RPMI7951 (cell line): ENCODE measurements at places on chromosomes 2 and 18. TPM values are rescaled to one million over a fixed set of nuclear protein-coding genes. Genes with fewer than 3 reads are reported as not detected.

- DNase-seq: no peak
These were observed 155.3 kb downstream of the BAZ2B start for GRCh38 chr2:159461076-159461475.

CFAP65 gene
- total RNA-seq: 0.10 and 0.12 TPM in 2 replicates

DNA sequence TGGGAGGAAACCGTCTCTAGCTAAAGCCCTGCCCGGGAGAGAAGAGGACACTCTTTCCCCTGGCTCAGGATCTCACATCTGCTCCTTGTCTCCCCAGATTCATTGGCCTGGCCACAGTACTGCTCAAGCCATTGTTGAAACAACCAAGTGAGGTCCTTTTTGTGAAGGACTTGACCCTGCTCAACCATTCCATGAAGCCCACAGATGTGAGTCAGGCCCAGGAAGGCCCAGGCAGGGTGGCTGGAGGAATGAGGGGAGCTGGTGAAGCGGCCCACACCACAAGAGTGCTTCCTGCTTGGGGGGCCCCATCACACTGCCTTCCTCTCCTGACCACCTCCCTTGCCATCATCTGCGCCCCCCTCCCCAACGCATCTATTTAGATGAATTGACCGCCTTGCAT, 5.1 kb downstream of the FER1L5 start:
- no peak for DNase-seq

- peak; percentile 81 for DNase-seq
These were observed 109.0 kb downstream of the SETBP1 start for GRCh38 chr18:44789710-44790109.

DNA sequence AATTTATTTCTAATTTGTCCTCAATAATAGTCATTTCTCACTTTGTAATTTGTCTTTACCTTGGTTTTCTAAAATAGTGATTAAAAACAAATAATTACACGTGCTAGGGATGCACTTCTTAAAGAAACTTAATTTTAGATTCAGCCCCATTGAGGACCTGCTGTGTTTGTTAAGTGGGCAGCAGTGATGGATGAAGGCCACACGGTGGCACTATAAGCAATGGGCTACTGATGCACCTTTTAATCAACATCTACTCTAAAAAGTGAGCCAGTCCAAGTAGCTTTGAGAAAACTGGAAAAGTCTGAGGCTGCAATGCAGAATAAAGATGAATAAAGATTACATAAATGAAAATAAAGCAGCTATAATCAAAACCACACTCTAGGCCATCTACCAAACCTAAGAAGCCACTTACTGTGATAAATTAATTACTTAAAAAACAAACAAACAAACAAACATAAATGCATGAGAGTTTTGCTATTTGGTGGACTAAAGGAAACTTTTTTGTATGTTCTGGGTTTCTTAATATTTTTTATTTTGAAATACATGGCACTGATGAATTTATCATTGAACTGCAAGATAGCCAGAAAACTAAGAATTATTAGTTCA, 89.3 kb downstream of the PDE11A start:
- peak; percentile 58 for DNase-seq

CERKL gene
- 0.12 TPM in 1 of 2 replicates, not detected in the other for total RNA-seq

GRCh38 chr2:217568289-217568971, 434.4 kb downstream of the TNS1 start:
- peak; percentile 55 for DNase-seq

DNA sequence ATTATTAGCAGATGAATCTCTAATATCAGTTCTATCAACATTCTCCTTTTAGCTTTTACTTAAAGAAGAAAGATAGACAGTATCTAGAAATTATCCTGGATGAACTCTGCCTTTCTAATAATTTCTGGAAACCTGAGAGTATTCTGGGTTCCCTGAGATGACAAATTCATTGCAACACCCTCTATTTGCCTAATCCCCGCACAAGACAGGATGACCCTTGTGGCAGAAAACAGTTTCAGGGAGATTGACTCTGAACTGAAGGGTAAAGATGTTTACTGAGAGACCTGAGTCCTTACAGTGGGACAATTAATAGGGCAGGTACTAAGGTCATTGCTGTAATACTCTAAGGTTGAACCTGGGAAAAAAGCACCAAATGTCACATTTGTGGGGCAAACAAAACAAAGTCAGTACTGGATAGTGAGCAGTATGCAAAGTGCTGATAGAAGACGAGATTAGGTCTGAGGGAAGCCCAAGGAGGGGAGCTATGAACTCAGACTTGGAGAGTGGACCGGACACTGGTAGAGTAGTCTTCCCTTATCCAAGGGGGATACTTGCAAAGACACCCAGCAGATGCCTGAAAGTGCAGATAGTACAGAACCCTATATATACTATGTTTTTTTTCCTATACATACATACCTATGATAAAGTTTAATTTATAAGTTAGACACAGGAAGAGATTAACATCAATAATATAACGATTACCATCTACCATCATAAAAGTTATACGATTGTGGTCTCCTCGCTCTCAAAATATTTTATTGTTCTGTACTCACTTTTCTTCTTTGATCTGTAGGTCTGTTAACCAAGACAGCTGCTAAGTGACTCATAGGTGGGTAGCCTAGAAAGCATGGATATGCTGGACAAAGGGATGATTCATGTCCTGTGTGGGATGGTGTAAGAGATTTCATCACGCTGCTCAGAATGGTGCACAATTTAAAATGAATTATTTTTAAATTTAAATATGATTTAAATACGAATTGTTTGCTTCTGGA, 148.3 kb upstream of the KLHL14 start:
- DNase-seq: peak; percentile 91
